SW 1271 (cell line): ENCODE measurements at places on chromosomes 7 and 10.

- no peak for DNase-seq
Measured at GRCh38 chr7:2631946-2632732, at the start of gene TTYH3. TSS of gene TTYH3 (plus strand) at chr7:2631986. CDS start at chr7:2632156, 170 bp downstream.

DNA sequence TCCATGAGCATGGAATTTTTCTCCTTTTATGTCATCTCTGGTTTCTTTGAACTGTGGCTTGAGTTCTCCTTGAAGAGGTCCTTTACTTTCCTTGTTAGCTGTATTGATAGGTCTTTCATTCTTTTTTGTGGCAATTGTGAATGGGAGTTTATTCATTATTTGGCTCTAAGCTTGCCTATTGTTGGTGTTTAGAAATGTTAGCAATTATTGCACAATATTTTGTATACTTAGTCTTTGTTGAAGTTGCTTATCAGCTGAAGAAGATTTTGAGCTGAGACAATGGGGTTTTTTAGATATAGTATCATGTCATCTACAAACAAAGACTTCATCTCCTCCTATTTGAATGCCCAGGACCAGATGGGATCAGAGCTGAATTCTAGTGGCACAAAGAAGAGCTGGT is 1143.8 kb downstream of the XPNPEP1 start:
- no peak for DNase-seq

- DNase-seq: no peak
Measured at GRCh38 chr10:113476191-113476590, 76.7 kb upstream of the HABP2 start.

- no peak for DNase-seq
Measured at GRCh38 chr7:106281127-106281526, 3.7 kb downstream of the NAMPT start.

DNA sequence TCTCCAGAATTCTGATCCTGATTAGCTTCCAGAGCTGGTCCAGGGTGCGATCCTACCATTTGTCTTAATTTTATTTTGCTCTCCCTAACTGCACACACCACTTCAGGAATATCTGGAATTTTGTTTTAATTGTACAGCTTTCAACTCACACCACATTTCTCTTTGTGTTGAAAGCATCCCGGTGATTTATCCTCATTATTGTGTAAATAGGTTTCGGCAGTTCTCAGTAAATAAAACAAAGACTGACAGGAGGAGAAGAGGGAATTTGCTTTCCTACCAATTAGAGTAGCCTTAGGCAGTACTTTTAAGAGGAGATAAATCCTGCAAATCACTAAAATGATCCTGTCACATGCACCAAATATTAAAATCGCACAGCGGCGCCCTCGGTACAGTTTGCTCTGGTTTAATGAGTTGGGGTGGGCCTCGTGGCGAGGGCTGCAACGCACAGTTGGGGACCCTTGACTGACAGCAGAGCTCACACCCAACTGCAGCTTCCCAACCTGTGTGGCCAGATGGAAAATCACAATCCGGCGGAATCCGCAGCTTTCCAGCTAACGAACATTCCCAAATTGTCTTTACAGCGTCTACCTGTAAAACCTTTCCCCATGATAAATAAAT is 62.6 kb downstream of the EBF3 start:
- DNase-seq: no peak

DNA sequence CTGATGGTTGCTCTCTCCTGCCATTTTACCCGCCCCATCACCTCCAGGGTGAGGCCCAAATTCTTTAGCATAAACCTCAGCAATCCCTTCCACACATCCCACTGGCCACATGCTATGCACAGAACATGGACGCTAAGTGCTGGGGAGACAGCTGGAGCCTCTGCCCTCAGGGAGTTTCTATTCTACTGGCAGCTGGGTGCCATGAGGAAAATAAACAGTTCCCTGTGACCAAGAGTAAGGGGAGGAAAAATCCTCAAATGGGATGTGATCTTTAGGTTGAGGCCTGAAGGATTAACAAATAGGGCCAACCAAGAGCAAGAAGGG is 1.2 kb downstream of the PARP12 start:
- no peak for DNase-seq

DNA sequence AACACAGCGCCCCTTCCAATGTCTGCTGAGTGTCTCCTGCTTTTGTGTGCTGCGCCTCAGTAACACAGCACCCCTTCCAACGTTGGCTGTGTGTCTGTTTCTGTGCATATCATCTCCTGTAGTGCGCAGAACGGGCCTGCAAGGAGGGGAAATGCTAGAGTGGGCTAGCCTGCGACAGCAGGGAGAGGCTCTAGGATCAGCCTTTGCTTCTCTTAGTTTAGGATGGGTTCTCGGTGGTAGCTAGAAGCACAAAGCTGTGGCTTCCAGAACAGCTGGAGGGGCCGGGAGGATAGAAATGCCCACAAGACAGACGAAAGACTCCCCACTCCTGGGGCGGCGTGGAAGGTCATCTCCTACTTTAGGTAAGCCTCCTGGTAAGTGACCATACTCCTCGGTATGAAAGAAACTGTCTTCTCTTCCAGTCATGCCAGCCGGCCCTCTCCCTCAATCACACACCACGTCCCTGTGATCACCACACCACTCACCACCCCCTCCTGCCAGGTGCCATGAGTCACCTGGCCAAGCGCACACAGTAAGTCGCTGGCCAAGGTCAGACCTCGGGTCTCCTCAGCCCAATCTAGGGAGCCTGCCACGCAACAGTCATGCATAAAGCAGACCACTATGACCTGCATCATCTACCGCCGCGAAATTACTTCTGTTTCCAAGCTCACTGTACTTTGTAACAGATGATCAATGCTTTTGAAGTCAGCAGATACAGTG is 4.8 kb downstream of the PITRM1 start:
- DNase-seq: no peak

- no peak for DNase-seq
Measured at GRCh38 chr10:102524746-102525145, 21.0 kb downstream of the SUFU start.

DNA sequence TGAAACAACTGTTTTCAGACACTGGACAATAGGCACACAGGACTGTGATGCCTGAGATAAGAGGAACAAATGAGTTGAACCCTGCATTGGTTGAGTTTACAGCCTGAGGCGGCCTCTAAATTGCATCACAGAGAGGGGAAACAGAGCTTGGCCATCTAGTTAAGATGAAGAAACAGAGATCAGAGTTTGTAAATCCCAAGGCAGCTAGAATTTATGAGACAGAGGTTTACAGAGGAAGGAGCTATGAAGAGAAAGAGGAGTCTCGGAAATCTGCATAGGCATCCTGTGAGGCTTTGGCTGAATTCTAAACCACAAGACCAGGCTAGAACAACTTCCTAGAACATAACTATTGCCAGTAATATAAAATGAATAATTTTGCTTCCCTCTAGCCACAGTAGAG is 41.0 kb upstream of the OIT3 start:
- DNase-seq: no peak

DNA sequence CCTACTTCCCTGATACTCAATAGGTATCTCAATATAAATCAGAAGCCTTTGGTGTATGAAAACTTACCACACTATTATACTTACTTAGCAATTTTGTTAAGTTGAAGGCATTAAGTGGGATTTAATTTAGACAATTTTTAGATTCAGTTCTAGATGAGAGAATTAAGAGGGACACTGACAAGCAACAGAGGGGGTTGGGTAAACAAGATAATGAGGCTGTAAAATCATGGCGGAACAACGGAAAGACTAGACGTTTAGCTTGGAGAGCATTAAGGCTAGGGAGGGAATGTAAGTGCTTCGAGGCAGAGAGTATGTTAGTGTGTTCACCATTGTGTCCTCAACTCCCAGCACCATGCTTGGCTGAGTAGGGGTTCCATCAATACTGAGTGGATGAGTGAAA is 71.3 kb downstream of the DENND11 start:
- no peak for DNase-seq

DNA sequence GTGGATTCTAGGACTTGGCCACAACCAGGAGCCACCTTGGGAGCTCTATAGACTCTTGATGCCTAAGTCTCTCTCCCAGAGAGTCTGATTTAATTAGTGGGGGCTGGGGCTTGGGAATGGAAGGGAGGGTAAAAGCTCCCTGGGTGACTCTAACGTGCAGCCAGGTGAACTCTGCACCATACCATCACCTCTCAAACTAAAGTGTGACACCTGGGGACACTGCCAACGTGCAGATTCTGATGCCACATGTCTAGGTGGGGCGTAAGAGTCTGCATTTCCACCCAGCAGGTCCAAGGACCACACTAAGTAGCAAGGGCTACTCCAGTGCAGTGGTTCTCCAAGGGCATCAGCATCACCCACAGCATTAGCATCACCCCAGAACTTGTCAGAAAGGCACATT is 28.3 kb downstream of the LRRC20 start:
- DNase-seq: no peak

DNA sequence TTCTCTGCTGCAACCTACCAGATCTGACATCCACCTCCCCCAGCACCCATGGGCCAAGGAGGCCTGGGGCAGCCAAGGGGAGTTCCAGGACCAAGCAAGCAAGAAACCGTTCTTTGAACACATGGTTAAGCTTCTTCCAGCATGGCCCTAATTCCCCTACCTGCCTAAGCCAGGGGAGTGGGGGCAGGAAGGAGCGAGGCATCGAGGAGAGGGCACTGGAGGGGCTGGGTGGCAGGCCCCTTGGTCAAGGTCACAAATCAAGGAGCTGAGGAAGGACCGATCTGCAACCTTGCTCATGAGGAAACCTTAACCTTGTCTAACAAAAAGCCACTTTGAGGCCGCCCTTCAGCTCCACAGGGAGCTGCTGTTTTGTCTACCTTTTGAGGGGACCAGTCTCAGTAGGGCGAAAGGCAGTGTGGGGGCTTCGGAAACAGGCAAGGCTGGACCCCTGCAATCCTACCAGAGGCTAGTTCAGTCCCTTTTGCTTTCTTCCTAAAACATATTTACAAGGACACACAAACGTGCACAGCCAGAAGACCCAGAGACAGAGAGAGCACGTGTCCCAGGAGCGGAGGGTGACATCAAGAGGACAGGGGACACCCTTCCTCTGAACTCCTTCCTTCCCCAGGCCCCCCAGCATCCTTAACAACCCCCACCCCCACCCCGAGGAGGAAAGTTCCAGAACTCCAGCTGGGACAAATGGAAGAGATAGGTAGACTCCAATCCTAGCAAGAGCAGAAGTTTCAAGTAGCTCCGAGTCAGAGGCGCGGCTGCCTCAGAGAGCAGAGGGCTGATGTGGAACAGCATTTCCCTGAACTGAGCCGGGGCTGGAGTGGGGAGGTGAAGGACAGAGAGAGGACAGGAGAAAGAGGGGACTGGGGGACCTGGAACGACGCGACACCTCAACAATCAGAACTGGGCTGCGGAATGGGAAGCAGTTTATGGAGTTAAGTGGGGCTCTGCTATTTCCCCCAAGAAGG is 28.2 kb downstream of the SPOCK2 start:
- DNase-seq: no peak

DNA sequence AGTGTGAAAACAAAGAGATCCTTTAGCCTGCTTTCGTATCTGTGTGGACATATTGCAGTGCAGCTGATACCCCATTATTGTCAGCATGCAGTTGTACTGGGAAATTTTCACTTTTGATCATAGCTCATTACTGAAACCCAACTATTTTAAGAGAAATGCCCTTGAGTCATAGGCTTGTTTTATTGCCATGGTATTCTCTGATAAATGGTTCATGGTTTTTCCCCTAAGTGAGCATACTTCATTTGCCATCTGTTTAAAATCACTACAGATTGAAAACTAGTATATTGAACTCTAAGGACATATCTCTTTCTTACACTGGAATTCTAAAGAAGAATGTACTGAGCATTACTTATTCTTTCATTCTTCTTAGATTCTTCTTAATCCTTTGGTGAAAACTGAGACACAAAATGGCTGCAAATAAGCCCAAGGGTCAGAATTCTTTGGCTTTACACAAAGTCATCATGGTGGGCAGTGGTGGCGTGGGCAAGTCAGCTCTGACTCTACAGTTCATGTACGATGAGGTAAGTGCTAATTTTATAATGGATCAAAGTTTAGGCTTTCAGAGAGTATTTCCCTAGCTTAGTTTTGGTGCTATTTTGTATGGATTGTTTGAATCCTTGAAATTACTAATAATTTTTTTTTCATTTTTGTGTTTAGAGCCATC is 63.0 kb downstream of the RALA start:
- no peak for DNase-seq

DNA sequence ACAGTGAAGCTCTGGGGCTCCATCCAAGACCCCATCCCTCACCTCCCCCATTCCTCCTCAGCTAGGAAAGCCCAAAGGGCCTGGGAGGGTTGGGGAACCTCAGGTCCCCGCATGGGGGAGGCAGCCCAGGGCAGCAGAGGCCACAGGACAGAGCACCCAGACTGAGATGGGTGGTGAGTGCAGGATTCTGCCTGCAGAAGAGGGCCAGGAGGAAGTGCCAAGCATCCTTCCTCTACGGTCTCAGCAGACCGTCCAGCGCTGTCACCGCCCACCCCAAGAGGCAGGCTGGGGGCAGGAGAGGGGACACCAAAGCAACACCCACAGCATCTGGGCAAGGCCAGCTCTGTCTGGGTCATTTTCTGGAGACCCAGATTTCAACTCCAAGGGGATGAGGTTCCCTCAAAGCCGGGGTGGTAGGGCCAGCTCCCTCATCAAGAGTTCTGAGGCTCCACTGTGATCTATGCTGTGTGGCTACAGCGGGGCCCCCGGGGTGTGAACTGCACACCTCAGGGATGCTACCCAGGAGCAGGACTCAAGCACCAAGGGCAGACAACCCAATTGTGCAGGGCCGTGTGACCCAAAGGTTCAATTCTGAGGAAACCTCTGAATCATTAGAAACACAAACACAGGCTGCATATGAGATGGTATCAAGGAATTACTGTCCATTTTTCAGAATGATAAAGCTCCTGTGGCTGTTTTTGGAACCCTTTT is 46.8 kb downstream of the CAMK2B start:
- DNase-seq: no peak
